Stimulated activated CD8-positive, alpha-beta memory T cell treated with anti-CD3 and anti-CD28 coated beads, Interleukin-7, amount 100 ng/mL, for 4 hours (primary cell): ENCODE measurements at places on chromosomes 6 and 20.

DNA sequence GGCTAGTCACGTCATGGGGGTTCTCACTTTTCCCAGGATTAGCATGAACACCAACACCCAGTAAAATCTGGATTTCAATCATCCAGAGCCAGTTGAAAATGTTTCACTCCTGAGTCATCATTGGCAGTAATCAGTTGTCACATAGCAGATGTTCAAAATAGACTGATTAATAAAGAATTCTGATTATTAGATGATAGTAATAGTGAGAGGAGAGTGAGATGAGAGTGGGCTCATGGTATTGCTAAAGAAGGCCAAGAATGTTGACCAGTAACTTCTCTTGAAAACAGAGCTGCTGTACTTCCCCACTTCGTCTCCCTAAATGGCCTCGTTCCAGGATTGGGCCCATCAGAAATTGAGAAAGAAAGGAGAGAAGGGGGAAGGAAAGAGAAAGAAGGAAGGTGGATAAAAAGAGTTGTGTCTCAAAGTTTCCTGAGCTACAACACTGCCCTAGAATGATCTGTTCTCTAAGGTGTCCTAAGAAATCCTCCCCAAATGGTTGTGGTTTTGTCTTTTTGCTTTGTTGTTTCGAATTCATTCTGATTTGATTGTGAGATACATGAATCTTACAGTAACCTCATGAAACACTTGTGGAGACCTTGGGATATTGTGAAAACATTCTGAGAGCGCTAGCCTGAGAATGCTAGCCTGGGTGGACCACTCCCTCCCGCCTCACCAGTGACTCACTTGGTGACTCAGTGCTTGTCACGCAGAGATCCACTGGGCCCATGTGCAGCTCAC lies 502.2 kb upstream of the JARID2 start:
- peak; percentile 81 for DNase-seq

DNA sequence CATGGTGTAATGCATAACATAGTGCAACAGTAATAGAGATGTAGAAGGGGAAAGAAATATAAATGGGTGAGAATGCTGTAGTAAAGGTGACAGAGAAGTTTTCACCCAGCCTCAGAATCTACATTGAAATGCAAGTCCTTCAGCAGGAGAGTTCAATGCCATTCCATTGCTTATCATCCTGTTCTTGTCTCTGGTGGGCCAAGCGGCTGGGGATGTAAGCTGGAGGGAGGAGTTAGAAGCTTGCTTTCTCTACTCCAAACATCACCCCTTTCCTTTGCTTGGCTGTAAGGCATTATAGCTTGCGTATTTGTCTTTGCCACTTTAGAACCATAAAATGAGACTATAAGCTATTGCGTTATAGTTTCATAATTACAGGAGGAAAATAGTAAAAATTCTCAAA lies 2.2 kb upstream of the FUT9 start:
- DNase-seq, result no peak

DNA sequence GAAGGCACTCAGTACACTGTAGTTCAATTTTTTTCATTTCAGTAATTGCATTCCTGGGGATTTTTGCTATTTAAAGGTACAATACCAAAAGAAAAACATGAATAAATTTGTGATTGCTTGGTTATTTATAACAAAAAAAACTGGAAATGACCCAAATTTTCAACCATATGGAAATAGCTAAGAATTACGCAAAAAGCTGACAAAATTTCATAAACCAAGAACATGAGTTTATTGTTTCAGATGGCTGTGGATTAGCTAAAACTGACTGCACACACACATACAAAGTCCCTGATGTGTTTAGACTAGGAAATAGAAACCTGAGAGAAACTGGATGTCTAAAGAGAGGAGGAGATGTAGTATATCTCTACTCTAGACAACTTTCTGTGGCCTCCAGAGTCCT lies 718.4 kb upstream of the CHD6 start:
- no peak for DNase-seq

- DNase-seq, result no peak
Observed at GRCh38 chr6:11130605-11131004, 19.1 kb upstream of the ERVFRD-1 start.

DNA sequence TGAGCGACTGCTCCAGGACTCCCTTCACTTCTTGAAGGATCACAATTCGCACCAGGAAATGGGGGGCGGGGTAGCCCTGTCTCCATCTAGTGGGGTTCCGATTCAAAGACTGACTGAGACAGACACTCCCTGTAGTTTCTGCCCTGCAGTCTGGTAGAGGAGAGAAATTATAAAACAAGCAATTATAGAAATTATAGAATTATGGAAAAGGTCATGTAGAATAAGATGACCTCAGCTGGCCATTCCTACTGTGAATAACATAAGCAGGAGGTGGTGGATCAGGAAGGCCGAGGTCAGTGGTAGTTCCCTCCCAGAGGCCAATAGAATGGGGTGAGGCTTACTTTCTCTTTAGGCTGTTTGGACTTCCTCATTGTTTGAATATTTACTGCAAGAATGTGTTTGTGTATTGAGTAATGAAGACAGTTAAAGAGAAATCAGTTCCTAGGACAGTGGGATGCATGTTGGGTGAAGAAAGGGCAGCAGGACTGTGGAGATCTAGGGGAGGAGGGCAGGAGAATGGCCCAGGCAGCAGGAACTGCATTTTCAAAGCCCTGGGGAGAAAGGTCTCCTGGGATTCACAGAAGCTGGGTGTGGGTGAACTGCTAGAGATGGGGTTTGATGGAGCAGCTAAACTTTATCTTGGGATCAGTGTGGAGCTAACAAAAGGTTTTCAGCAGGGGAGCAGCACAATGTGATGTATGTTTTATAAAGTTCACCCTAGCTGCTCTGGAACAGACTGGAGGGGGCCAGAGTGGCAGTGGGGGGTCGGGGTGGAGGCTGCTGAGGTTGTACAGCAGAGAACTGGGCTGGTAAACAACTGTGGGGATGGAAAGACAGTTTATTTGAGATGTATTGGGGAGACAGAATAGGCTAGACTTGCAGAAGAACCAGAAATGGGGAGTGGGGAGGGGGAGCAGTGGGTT lies 2.1 kb downstream of the ZNF341 start:
- DNase-seq, result no peak

- no peak for DNase-seq
Observed at GRCh38 chr20:32357375-32357868, 709 bp upstream of the ASXL1 start.

DNA sequence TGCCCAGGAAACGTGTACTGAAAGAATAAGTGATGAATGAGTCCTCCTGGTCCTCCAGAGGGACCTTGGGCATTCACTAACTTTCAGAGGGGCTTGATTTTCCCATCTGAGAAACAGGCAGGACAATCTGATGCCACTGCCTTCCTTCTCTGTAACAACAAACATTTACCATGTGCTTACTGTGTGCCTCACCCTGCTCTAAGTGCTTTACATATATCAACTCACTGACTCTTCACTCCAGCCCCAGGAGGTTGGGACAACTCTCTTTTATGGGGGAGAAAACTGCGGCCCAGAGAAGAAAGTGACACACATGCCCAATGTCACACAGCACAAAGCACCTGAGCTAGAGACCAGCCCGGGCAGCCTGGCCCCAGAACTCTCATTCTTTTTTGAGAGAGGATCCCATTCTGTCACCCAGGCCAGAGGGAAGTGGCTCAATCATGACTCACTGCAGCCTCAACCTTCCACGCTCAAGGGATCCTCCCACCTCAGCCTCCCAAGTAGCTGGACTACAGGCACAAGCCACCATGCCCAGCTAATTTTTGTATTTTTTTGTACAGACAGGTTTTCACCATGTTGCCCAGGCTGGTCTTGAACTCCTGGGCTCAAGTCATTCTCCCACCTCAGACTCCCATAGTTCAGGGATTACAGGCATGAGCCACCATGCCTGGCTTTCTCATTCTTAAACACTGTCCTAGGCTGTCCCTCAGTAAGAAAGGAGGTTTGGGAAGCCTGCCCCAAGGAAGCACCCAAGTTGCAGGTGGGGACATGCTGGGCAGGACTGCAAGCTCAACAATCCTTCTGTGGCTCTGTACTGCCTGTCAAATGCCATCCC lies 38.0 kb downstream of the NOL4L start:
- DNase-seq, result no peak

- no peak for DNase-seq
Observed at GRCh38 chr20:47805951-47806350, 20.7 kb upstream of the SULF2 start.

DNA sequence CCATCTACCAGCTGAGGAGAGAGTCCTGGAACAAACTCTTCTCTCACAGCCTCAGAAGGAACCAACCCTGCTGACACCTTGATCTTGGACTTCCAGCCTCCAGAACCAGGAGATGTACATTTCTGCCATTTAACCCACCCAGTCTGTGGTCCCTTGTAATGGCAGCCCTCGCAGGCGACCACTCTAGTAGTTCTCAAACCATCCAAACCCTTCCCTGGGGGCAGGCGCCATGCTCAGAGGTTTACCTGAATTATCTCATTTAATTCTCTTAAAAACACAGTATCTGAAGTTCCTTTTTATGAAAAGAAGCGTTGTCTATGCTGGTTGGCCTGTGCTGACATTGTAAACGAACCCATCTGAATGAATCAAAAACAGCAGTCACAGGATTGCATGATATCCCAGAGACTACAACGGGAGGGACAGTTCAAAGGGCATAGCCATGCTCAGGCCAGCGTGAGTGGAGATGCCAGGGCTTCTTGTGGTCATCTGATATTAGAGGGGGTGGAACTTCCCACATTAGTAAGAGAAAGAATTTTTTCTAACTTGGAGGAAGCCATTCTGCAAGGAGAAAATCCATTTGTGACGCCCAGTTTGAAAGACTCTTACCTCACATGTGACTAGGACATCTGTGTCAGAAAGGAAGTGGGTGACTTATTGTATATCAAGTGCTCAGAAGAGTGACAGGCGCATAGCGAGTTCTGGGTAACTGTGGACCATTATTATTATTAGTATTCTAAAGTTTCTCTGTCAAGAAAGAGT lies 17.2 kb upstream of the TAGAP start:
- DNase-seq, result no peak

DNA sequence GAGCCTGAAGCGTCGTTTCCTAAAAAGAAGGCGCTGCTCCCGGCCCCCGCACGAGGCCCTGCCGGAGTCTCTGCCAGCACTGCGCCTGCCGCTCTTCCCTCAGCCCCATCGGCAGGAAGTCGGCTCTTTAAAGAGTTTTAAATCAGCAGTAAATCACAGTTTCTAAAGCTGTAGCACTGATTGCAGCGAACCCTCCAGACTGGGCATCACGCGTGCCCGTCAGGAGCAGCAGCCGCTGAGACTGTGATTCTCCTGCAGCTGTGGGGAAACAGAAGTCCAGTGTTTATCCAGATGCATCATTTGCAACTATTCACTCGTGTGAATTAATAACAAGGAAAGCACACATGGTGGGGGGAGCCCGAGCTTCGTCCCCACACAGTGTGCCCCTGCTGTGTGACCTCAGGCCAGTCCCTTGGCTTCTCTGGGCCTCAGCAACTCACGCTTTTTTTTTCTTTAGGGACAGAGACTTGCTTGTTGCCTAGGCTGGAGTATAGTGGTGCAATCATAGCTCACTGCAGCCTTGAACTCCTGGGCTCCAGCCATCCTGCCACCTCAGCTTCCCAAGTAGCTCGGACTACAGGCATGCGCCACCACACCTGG lies 28.3 kb downstream of the DLL1 start:
- DNase-seq, result no peak

- no peak for DNase-seq
Observed at GRCh38 chr20:62181808-62182207, 1.0 kb upstream of the MTG2 start.
